Left renal pelvis (tissue), 4 donors: ENCODE measurements at places on chromosomes 11 and 22.

DNA sequence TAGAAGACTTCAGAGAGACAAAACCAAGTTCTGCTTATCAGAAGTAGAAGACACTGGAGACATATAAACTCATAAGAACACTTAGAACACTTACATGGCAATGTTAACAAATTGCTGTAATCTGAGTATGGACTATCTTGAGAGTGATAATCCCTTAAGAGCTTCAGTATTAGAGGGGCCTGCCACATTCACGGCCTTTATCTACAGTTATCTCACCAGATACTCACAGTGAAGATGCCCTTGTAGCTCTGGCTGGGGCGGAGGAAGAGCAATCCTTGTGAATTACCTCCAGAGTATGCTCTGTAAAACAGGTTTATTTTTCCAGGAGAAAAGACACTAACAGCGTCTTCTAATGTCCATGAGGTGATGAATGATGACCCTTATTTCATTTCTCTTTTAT, 762.8 kb downstream of the FAM181B start:
- no peak for DNase-seq

GRCh38 chr22:35777335-35777975, 59.8 kb downstream of the APOL5 start:
- no peak for DNase-seq

DNA sequence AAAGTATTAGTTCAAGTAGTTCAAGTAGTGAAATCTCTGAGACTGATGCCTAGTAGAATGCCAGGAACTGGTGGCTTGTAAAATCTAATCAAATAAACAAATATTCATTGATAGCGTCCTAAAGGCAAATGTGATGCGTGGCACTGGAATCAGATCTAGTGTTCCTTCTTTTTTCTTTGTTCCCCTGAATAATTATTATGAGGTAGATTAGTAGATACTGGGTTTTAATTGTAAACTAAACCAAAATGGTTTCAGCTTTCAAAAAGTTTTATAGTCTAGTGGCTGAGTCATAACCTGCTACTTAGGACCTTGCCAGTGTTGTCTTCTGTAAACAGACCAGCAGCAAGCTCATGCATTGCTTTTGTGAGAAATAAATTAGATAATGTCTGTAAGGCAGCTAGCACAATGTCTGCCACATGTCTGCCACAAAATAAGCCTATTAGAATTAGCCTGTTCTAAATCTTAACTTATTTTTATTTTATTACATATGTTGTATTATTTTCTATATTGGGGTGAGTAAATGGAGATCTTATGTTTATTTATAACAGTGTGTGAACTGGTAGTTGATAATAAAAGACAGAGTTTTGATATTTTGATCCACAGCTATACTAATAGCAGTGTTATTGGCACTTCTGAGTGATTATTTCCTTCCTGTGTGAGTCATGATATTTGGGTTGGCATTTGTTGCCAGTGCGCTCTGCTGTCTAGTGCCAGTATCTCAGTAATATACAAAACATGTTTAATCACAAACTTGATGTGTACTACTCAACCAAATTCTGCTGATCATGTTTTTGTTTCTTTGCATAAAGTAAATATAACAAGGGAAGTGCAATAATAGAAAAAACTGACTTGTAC, 135.7 kb downstream of the TMEM135 start:
- no peak for DNase-seq

DNA sequence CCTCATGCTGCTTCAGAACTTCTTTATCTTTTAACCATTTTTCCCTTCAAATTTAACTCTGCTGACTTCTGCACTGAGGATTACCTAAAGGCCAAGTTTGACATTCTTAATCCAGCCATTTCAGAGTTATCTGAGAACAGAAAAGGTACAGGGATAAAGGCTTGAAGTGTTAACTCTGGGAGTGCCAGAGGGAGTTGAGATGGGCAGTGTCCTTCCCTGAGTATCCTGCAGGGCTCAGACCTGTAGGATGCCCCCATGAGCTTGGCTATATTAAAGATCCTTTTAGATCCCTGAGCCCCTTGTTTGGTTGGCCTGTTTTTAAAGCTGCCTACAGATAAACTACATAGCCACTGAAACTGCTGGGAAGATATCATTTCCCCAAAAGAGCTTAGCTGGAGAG, 268.4 kb upstream of the KIRREL3 start:
- no peak for DNase-seq

- no peak for DNase-seq
Measured at GRCh38 chr22:41596776-41597634, 7.4 kb upstream of the PMM1 start.

DNA sequence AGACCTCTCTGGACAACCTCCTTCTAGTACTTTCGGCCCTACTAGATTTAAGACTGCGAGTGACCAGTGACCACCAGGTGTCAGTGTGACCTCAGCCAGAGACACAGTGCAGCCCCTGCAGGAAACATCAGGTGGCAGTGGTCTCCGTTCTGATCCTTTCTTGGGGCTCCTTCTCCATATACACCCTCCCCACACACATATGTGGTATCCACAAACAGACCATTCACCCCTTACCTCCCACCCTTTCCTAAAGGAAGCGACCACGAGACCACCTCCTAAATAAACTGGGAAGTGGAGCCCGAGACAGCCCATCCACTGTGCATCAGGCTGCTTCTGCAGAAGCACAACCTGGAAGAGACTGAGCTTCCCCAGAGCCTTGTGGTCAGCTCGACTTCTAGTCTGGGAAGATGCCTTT, 38.5 kb upstream of the CYP2D6 start:
- DNase-seq = peak; percentile 52

DNA sequence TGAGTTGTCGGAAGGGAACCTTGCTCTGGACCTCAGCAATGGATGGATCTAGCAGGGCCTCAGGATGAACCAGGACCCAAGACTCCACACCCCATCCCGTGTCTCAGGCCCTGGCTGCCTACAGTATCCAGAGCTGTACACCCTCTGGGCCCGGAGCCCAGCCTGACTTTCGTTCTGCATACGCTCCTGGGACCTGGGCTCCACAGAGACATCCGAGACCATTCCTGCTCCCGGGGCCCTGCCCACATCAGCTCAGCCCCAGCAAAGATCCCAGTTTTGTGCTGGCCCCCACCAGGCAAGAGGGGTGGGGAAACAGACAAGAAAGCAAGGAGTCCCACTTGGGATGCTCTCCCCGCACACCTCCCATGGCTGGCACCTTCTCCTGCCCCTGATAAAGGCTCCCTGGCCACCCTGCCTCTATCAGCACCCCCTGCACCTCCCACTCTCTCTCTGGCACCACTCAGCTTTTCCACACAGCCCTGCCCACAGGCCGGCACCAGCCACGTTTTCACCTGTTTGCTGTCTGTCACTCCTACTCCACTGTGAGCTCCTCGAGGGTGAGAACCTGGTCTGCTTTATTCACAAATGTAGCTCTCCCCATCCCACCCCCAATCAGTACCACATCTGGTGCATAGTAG, 64.5 kb upstream of the TCF20 start:
- DNase-seq = no peak

- no peak for DNase-seq
Measured at GRCh38 chr11:131979364-131979763, 608.9 kb downstream of the NTM start.

GRCh38 chr11:9130297-9130696, 38.9 kb upstream of the SCUBE2 start:
- no peak for DNase-seq

DNA sequence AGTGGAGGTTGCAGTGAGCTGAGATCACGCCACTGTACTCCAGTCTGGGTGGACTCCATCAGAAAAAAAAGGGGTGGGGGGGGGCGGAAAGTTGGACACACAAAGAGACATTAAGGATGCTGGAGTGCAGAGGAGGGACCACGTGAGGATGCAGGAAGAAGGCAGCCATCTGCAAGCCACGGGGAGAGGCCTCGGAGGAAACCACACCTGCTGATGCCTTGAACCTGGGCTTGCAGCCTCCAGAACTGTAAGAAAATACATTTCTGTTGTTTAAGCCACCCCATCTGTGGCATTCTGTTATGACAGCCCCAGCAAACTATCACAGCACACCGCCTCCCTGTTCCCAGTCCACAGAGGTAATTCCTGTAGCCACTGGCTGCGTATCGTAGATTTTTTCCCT, 9.2 kb upstream of the STIP1 start:
- no peak for DNase-seq

DNA sequence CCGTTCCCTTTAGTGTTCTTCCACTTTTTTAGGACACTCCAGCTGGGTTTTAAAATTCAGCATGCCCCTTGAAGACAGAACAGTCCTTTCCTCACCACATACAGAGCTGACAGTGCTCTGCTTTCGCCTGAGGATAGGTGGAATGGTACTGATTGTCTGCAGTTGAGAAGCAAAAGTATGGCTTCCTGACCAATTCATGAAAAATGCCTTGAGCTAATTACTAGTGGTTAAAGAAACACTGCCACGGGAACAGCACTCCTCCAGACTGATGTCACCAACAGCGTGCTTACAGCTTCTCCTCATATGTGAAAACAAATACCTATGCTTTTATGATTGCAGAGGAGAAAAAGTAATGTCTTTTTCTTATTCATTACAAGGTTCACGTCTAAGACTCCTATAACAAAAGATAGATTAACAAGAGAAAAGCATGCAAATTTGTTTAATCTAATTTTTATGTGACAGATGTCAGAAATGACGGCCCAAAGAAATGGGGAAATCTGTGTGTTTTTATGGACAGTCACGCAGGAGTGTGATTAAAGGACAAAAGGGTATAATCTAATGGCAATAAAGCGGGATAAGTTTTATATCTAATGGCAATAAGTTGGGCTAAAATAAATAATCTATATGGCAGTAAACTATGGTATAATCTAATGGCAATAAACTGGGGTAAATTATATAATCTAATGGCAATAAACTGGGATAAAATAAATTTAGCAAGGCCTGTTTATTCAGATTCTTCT, 123.4 kb upstream of the ARHGAP42 start:
- DNase-seq = no peak

- no peak for DNase-seq
Measured at GRCh38 chr22:17916226-17916889, 108.0 kb downstream of the MICAL3 start.

- DNase-seq = no peak
Measured at GRCh38 chr11:134063991-134064747, 4.7 kb upstream of the JAM3 start.

DNA sequence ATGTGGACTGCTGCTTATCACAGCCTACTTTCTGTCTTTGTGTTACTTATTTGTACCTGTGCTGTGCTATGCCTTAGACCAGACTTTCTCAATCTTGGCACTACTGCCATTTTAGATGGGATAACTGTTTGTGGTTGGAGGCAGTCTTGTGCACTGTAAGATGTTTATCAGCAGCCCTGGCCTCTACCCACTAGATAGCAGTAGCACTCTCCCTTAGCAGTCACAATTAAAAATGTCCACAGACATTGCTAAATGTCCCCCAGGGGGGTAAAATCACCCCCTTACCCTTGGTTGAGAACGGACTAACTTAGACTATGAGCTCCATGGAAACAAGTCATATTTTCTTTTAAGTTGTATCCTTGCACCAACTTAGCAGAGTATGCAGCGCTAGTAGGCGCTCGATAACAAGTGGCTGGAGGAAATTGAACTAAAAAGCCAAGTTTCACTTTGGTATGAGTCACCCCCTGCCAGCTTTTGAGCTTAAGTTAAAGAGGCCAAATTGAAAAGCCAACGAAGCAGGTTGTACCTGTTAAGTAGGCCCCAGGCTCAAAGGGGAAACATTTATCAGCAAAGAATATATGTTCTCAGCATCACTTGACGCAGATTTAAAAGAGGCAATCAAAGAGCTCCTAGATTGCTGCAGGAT, 304.8 kb upstream of the SORL1-AS1 start:
- DNase-seq = no peak

- DNase-seq = no peak
Measured at GRCh38 chr11:124747406-124748099, 4.5 kb downstream of the VSIG2 start.

- DNase-seq = no peak
Measured at GRCh38 chr11:13881226-13881905, 81.2 kb upstream of the SPON1 start.

DNA sequence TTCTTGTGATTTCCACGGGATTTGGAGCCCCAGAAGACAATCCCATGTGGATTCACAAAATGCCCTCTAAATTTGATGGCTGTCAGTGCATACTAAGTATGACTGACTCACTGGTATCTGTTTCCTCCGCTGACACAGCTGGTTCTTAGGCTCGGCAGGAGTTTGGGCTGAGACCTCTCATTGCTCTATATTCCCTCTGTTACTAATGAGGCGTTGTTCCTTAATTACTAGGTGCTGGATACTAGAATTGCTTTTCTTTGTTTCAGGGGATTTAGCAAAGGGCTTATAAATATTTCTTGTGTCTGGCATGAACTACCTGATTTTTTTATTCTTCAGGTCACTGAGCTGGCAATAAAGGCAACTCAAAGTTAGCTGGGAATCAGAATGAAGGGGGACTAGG, 53.2 kb upstream of the EHF start:
- DNase-seq = no peak

GRCh38 chr11:64146036-64146955, 19.6 kb downstream of the MACROD1 start:
- DNase-seq = no peak

GRCh38 chr11:78783301-78783700, 208.6 kb upstream of the NARS2 start:
- DNase-seq = no peak

DNA sequence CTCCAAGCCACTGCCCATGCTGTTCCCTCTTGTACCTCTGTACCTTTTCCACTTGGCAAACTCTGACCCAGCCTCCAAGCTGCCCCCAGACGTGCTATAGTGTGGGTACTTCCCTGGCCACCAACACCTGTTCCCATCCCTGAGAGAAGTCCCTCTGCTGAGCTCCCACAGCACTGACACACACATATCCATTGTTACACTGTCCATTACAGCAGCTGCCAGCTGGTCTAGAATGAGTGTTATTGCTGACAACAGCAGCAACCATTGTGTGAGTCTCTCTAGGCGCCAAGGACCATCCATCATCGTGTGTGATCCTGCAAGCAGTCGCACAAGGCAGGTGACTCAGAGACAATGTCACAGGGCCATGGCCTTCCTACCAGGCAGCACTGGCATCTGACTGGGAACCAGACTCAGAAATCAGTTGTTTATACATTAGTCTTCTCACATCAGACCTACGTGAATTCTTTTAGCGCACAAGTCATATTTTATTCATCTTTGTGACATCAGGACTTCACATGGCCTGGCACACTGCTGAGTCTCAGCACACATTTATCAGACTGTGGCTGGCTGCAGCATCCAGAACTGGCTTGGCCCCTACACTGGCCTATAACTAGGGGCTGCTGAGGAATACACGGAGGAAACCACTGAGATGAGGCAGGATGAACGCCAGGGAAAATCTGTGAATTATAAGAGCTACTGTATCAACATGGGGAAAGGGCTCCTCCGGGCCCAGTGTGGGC, 56.4 kb downstream of the SGSM3 start:
- DNase-seq = no peak

- no peak for DNase-seq
Measured at GRCh38 chr22:31360029-31360428, 13.9 kb upstream of the PATZ1 start.
